ENCODE measurements at places on chromosomes 1 and 21.
A peak's percentile ranks its signal among the peaks of the same experiment; 100 is the strongest.

GRCh38 chr1:116334868-116335635 is 38.0 kb upstream of the ATP1A1 start:
- no peak for DNase-seq

DNA sequence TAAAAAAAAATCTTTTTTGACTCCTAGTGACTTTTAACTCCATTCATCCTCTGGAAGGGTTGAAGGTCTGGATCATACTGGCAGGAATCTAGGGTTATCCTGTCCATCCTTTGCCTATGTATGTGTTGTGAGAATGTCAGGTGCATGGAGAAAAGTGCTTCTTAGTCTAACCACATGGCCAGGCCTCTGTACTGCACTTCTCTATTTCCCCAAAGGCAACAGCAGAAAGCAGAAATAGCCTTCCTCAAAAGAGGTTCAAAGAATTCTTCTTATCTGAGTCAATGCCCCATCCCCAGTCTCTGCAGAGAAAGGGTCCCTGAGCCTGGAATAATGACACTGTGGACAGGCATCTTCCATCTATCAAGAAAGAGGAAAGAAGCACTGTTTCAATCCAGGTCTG is 85.7 kb upstream of the CD34 start:
- no peak for DNase-seq

GRCh38 chr1:84303314-84303830 is 1.9 kb downstream of the SAMD13 start:
- no peak for DNase-seq

- DNase-seq: no peak
Measured at GRCh38 chr1:103180660-103181059, 72.3 kb upstream of the COL11A1 start.

- DNase-seq: no peak
Measured at GRCh38 chr1:183246436-183246835, 60.4 kb downstream of the LAMC2 start.

DNA sequence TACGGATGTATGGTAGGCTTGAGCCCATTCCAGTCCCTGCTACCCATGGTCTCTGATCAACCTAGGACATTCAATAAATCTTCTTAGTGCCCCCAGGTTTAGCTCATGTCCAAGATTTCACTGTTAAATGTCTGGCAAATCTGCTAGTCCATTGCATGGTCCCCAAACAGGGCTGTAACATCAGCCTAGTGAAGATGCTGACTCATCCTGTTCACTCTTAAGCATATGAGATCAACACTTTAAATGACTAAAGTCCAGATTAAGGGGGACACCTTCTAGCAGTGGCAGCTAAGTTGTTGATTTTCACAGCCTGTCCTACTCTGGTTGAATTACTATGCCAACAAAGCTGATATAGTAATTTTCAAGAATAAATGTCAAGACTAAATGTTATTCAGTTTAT is 46.5 kb upstream of the NUF2 start:
- DNase-seq: no peak

DNA sequence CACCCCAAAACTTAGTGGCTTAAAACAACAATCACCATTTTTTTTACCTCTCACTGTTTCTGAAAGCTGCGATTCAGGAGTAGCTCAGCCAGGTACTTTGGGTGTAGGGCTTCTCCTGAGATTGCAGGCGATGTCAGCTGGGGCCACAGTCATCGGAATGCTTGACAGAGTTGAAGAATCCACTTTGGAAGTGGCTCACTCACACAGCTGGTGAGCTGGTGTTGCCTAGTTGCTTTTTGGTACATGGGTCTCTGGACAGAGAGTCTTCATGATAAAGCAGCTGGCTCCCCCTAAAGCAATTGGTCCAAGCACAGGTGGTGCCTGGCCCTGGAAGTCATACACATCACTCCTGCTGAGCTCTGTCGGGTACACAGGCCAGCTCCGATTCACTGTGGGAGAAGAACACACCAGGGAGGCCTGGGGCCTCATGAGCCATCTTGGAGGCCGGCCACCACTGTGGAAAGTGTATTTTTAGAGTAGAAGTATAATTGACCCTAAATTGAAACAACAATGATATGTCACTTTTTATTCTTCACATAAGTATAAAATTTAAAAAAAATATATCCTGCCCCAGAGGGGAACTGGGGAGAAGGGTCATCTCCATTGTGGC is 75.2 kb upstream of the GALNT2 start:
- DNase-seq: no peak

DNA sequence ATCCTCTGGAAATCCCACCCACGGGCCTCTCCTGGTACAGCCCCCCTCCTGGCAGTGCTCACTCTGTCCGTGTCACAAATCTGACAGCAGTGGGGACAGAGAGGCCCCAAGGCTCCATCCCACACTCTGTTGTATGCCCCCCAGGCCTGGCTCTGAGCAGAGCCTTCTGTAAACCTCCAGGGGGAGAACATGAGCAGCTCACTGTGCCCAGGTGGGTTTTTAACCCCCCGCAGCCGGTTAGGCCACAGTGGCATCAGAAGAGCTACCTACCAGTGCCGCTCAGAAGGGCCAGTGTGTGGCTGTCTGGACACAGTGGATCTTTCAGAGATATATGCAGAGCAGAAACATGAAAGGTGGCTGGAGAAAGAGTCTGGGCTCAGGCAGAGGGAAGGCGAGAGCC is 12.0 kb upstream of the GPR153 start:
- DNase-seq: no peak

DNA sequence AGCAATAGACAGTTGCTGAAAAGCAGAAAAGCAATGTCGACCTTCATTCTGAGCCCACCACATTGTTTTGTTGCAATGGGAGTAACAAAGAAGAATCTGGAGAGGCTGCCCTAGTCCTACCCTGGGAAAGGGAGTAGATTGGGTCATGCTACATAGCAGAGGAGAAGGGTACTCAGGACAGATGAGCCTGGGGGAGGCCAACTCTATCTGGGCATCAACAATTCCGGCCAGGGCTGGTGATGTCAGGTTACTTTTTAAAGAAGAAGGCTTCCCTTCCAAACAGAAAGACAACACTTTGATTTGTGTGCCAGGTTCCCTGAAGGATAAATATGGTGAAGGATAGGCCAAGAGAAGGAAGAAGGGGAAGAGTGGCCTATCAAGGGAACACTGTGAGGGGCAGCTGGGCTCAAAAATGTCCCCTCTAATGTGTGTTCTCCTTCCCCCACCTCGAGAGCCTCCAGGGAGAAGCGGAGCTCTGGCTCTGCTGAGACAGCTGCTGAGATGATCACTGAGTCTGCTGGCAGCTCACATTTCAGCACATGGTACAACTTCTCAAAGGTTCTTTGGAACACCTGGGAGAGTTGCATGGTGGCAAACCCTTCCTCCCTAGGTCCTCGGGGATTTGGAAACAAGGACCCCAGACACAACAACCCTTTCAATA is 3.2 kb upstream of the ADIPOR1 start:
- no peak for DNase-seq

GRCh38 chr1:156675210-156676113 is 1.7 kb downstream of the NES start:
- no peak for DNase-seq

DNA sequence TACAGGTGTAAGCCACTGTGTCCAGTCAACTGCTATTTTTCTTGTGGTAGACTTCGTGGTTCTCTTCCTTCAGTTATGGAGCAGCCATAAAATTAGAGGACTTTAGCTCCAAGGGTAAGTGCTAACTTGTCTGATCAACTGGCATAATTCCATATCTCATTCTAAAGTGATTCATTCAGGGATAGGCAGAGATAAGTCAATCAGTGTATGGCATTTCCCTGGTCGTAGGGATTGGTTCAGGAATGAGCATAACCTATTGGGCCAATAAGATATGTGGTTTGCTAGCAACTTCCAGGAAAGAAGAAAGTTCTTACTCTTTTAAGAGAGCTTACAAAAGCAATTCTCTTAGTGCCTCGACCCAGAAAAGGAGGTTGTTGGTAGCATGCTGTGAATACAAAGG is 4.7 kb upstream of the ZSWIM5 start:
- no peak for DNase-seq

- DNase-seq: peak; percentile 20
Measured at GRCh38 chr21:41121785-41122415, 46.1 kb upstream of the BACE2 start.

GRCh38 chr1:26468911-26469310 is 3.3 kb upstream of the HMGN2 start:
- DNase-seq: no peak

GRCh38 chr1:224252479-224252878 is 69.4 kb downstream of the DEGS1 start:
- no peak for DNase-seq

- no peak for DNase-seq
Measured at GRCh38 chr1:45884700-45885099, 81.3 kb downstream of the MAST2 start.

GRCh38 chr1:204145033-204145504 is 6.8 kb downstream of the ETNK2 start:
- no peak for DNase-seq

DNA sequence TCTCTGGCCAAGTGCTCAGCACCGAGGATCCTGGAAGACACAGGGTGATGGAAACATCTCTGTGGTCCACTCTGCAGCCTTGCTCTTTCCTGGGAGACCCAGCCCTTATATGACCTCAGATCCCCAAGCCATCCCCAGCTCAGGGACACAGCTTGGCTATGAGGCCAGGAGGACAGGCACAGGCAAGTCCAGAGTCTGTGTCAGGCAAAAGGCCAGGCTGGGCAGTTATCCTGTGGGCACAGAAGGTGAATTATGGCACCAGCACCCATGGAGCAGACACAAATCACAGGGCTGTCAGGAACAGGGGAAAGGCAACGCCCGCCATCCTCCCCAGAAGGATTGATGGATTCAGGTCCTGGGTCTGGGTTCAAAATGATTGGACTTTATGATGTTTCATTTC is 52.1 kb upstream of the SCMH1 start:
- no peak for DNase-seq

DNA sequence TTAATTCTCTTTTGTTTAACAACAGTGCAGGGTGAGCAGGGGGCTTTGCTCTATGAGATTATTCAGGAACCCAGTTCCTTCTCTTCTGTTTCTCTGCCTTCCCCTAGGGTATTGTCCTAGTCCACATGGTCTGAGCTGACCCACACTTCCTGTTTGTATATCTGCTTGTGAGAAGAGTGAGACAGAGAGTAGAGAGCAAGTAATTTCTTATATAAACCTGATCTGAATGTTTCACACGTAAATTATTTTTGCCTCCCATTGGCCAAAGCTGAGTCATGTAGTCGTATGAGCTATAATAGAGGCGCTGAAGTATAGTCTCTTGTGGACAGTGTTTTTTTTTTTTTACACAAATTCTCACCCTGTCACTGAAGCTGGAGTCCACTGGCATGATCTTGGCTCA is 134.2 kb upstream of the SERTAD4 start:
- no peak for DNase-seq

- DNase-seq: no peak
Measured at GRCh38 chr1:228968891-228969606, 233.8 kb downstream of the RHOU start.

DNA sequence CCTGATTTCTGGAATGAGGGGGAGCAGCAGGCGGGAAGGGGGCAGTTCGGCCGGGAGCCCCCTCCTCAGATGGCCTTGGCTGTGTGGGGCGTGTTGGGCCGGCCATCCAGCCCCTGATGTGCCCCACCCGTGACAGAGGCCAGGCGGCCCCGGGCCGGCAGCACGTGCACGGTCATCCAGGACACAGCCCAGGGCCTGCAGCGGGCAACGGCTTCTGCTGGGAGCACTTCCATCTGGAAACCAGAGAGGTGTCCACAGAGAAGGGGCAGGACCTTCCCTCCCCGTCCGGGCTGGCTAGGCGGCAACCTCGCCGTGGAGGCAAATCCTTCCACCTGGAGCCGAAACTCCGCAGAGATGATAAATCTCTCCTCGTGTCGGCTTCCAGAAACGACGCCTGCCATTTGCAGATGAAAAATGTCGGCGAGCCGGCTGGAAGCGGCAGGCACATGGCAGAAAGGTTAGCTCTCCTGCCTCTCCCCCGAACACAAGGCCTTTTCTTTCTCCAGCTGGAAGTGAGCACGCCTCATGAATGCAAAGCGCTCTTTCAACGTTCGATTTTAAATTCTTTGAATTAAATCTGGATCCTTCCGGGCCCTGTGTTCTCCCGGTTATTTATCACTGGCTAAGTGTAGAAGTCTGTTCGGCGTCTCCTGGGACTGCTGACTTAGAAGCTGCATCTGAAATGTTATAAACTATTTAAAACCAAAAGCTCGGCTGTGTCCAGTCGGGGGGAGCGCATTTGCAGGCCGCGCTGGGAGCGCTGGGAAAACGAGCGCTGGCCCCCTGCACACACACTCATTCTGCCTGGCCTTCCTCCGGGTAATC is 9.4 kb upstream of the ACTRT2 start:
- DNase-seq: no peak

- DNase-seq: no peak
Measured at GRCh38 chr1:240092301-240093119, 827 bp downstream of the FMN2 start.

GRCh38 chr1:65688848-65689247 is 103.8 kb upstream of the PDE4B start:
- DNase-seq: no peak

GRCh38 chr1:13792419-13792818 is 92.4 kb downstream of the PRDM2 start:
- no peak for DNase-seq

- no peak for DNase-seq
Measured at GRCh38 chr1:209989525-209989924, 51.5 kb downstream of the SYT14 start.

DNA sequence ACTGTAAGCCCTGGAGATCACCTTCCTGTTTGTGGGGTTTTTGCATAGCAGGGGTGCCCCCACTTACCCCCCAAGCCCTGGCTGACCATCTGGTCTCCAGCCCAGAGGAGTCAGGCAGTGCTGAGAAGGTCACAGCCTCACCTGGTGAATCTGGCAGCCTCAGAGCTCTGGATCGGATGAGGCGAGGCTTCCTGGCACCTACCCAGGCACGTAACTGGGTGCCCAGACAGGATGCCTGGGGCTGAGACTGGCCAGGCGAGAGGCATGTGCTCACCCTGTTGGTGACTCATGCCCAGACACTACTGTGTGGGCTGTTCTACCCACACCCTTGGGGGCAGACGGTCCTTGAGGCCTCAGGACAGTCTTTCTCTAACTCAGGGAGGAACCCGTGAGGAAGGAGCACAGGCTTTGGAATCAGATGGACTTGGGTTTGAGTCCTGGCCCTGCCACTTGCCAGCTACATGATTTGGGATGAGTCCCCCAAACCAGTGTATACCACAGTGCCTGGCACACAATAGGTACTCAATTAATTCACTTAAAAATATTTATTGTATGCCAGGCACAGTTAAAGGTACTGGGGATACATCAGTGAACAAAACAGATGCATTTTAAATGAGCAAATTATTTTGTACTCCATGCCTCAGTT is 15.1 kb upstream of the PADI3 start:
- no peak for DNase-seq

DNA sequence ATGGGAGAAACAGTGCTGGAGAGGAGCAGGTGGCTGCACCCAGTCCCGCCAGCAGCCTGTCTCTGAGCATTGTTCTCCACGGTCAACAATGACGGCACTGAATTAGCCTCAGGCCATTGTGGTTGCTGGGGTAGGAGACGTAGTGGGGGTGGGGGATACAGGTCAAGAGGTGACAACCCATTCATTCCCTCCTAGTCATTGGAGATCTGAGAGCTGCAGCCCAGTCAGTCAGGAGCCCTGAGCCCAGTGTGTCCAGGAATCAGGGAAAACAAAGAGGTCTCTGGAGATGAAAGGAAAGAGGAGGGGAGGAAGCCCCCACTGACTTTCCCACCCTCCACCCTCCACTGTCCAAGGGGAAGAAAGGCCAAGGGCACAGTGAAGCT is 15.3 kb downstream of the SMIM12 start:
- no peak for DNase-seq

- no peak for DNase-seq
Measured at GRCh38 chr1:100404821-100405220, 52.5 kb downstream of the CDC14A start.

GRCh38 chr1:192491804-192492554 is 83.6 kb upstream of the RGS1 start:
- no peak for DNase-seq

All from esophagus squamous epithelium (tissue), 5 donors.